ENCODE measurements at places on chromosomes 16 and 17. TPM values are rescaled to one million over a fixed set of nuclear protein-coding genes. Genes with fewer than 3 reads are reported as not detected.

DNA sequence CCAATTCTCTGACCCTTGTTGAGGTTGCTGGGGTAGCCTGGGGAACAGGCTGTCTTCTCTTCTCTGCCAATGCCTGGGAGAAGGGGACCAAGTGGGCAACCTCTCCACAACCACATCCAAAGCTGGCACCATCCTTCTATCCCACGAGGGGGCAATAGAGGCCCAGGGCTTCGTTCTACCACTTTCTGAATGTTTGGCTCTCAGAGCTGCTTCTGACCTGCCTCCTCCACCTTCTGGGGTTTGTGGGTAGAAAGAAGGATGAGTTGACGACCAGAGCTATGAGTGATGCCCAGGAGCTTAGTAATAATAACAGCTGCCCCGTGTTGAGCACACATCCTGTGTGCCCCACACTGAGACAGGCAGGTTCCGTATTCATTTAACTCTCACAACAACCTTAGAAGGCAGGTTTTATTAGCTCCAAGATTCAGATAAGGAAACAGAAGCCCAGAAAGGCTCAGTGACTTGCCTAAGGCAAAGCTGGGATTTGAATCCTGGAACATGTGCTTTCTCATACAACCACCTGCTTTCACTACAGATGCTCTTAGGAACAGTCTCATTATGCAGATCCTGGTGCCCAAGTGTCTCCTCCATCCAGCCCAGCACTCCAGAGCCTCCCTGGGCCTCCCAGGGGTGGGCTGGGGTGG, 11.1 kb downstream of the TSPOAP1 start:
- no peaks in the 10 kb centered on the region for H3K4me1 ChIP-seq
- no peak overlapping the region for H3K27ac ChIP-seq
- DNase-seq = peak; percentile 26
- H3K4me3 ChIP-seq = no peak overlapping the region
- H3K36me3 ChIP-seq = no peaks in the 10 kb centered on the region

- no peaks in the 10 kb centered on the region for H3K4me1 ChIP-seq
- no peak overlapping the region for H3K27ac ChIP-seq
- no peak overlapping the region for H3K4me3 ChIP-seq
Measured at GRCh38 chr17:58236394-58236793, 2.0 kb upstream of the LPO start.

- DNase-seq = no peak
- no peaks in the 10 kb centered on the region for H3K36me3 ChIP-seq
- no peaks in the 10 kb centered on the region for H3K27me3 ChIP-seq
- no peaks in the 10 kb centered on the region for H3K4me1 ChIP-seq
Measured at GRCh38 chr16:65842067-65842466, 524.4 kb upstream of the CDH5 start.

DNA sequence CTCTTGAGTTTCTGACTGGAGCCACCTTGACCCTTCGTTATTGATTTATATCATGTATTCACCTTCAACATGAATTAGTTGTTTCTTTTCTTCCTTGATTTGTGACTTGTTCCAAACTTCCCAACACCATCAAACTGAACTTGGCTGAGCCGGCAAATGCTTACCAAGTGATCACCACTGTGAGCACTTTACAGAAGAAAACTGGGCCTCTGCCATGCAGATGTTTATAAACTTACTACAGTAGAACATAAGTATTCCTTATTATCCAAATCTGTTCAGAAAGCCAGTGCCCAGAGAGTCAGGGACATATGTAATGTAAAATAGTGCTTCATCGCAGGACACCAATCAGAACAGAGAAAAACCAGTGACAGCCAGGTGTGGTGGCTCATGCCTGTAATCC, 19.9 kb downstream of the CMTM4 start:
- no peak overlapping the region for H3K4me3 ChIP-seq
- no peaks in the 10 kb centered on the region for H3K36me3 ChIP-seq
- no peaks in the 10 kb centered on the region for H3K4me1 ChIP-seq
- DNase-seq = no peak
- H3K27ac ChIP-seq = no peak overlapping the region

DNA sequence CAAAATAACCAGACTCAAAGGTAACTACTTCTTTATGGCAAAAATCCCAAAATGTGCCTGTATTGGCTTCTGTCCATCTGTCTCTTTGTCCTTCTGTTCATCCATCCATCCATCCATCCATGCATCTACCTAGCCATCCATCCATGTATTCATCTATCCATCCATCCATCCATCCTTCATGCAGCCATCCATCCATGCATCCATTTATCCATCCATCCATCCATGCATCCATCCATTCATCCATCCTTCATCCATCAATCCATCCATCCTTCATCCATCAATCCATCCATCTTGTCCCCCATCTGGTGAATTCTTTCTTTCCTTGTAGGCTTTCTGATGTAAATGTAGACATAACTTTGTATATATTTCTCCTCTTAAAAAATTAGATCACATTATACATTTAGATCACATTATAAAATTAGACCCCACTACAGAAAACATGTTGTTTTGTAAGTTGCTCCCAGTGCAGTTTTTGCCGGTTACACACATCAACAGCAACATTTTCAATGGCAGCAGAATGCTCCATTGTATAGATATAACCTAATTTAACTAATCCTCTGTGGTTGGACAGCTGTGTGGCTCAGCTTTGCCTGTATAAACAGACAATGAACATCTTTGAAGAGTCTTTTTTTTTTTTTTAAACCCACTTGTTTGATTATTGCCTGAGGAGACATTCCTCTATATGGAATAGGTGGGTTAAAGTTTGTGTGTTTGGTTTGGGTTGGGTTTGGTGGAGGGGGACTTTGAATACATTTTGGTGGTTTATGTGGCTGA, 72.0 kb downstream of the MSI2 start:
- H3K36me3 ChIP-seq = no peaks in the 10 kb centered on the region
- H3K4me3 ChIP-seq = no peak overlapping the region
- no peak overlapping the region for H3K27ac ChIP-seq
- no peak for DNase-seq
- no peaks in the 10 kb centered on the region for H3K4me1 ChIP-seq

DNA sequence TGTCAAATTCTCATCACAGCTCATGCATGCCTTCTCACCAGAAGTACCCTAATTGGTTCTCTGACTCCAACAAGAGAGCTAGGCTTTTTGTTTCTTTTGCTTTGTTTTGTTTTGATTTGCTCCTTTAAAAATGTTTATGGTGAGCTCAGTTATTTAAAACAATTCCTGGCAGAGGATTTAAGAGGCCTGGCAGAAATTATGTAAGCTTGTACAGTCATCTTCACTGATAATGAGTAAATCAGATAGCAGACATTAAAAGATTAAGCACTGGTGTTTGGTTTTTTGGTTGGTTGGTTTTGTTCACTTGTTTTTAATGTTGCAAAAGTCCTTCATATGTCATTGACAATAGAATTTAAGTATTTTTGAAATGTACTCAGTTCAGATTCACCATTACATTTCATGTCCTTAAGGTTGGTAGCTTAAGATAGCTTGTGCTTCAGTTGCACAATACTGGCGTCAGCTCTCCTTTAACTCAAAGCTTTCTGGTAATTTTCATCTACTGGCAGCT, 378.9 kb downstream of the CDH13 start:
- H3K27me3 ChIP-seq = no peaks in the 10 kb centered on the region
- no peaks in the 10 kb centered on the region for H3K36me3 ChIP-seq
- H3K4me1 ChIP-seq = peaks cover 36% of the 10 kb centered on the region
- H3K27ac ChIP-seq = no peak overlapping the region

- DNase-seq = no peak
- no peaks in the 10 kb centered on the region for H3K4me1 ChIP-seq
- H3K36me3 ChIP-seq = no peaks in the 10 kb centered on the region
- no peak overlapping the region for H3K27ac ChIP-seq
Measured at GRCh38 chr16:74731853-74732477, 31.3 kb upstream of the MLKL start.

GRCh38 chr16:30382111-30382881, at the start of gene SEPTIN1:
TSS of gene SEPTIN1 (minus strand) at chr16:30382561. CDS start at chr16:30382542, 19 bp downstream.
- H3K36me3 ChIP-seq = no peaks in the 10 kb centered on the region
- H3K27me3 ChIP-seq = no peaks in the 10 kb centered on the region
- no peak within 1 kb of the TSS for H3K4me3 ChIP-seq
- no peak within 1 kb of the TSS for H3K27ac ChIP-seq
- H3K4me1 ChIP-seq = peaks cover 9% of the 10 kb centered on the region
- no peak for DNase-seq

- no peak overlapping the region for H3K4me3 ChIP-seq
- no peaks in the 10 kb centered on the region for H3K36me3 ChIP-seq
Measured at GRCh38 chr17:7147772-7148171, 31.4 kb downstream of the ASGR1 start.

GRCh38 chr16:85104821-85105391, 7.4 kb downstream of the CIBAR2 start:
- no peak overlapping the region for H3K27ac ChIP-seq
- H3K4me3 ChIP-seq = no peak overlapping the region
- H3K27me3 ChIP-seq = no peaks in the 10 kb centered on the region
- no peaks in the 10 kb centered on the region for H3K4me1 ChIP-seq
- DNase-seq = no peak

- H3K27me3 ChIP-seq = no peaks in the 10 kb centered on the region
- no peaks in the 10 kb centered on the region for H3K4me1 ChIP-seq
- H3K4me3 ChIP-seq = no peak overlapping the region
- DNase-seq = no peak
- H3K27ac ChIP-seq = no peak overlapping the region
Measured at GRCh38 chr17:73895157-73895556, 250.9 kb upstream of the SDK2 start.

GRCh38 chr16:22786284-22786683, 27.7 kb upstream of the HS3ST2 start:
- no peak overlapping the region for H3K4me3 ChIP-seq
- DNase-seq = no peak
- no peak overlapping the region for H3K27ac ChIP-seq
- H3K36me3 ChIP-seq = no peaks in the 10 kb centered on the region

DNA sequence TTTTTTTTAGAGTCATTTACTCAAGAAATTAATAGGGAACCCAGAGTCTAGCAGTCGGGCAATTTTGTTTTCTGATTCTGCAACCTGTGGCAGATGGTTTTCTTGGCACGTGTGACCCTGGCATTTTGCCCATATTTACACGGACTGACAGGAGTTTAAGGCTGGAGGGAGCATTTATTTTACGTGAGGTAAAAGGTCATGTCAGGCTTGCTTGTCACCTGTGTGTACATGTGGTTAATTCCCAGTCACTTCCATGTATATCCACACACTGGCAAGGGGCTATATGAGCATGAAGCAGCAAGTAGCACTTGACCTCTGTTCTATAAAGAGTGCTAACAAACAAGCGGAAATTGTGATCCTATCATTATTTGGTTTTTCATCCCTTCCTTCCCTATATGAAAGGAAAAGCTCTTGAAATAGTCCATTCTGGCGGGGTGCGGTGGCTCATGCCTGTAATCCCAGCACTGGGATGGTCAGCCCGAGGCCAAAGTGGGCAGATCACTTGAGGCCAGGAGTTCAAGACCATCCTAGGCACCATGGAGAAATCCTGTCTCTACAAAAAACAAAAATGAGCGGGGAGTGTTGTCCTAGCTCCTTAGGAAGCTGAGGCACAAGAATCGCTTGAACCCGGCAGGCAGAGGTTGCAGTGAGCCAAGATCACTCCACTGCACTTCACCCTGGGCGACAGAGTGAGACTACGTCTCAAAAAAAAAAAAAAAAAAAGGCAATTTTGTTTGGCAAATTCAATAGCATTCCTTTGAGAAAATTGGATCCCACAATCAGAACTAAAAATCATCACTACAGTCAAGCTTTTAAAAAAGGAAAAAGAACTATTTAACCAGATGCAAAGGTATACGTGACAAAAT, 2.1 kb downstream of the SPAG9 start:
- no peak overlapping the region for H3K27ac ChIP-seq
- no peaks in the 10 kb centered on the region for H3K27me3 ChIP-seq
- peaks cover 31% of the 10 kb centered on the region for H3K4me1 ChIP-seq
- peak overlapping the region; percentile 81 for H3K4me3 ChIP-seq
- H3K36me3 ChIP-seq = no peaks in the 10 kb centered on the region

- no peaks in the 10 kb centered on the region for H3K36me3 ChIP-seq
- peak; percentile 15 for DNase-seq
- no peaks in the 10 kb centered on the region for H3K4me1 ChIP-seq
- H3K4me3 ChIP-seq = no peak overlapping the region
- H3K27ac ChIP-seq = no peak overlapping the region
Measured at GRCh38 chr16:4140652-4141051, 24.4 kb upstream of the ADCY9 start.

DNA sequence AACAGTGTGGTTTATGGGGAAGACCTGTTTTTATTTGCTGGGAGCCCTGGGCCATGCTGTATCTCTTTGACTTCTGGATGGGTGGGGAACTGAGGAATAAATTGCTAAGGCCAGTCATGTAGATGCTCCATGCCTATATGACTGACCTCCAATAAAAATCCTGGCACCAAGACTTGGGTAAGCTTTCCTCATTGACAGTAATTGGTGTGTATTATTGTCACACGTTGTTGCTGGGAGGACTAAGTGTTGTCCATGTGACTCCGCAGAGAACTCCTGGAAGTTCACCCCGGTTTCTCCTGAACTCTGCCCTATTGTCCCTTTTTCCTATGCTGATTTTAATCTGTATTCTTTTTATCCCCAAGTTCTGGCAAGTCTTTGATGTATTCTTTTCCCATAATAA, 33.4 kb upstream of the USP22 start:
- no peaks in the 10 kb centered on the region for H3K36me3 ChIP-seq
- H3K4me1 ChIP-seq = no peaks in the 10 kb centered on the region
- no peak overlapping the region for H3K4me3 ChIP-seq
- no peak for DNase-seq
- H3K27ac ChIP-seq = no peak overlapping the region

DNA sequence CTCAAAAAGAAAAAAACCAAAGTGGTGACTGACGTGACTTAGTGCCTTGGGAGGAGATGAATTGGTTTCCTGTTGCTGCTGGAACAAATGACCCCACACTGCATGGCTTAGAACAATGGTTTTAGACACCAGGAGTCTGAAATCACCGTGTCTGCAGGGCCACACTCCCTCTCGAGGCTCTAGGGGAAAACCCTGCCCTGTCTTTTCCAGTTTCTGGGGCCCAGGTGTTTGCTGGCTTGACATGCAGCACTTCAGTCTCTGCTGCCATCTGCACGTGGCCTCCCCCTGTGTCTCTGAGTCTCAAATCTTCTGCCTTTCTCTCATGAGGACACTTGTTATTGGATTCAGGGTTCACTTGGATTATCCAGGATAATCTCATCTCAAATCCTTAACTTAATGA, 323.8 kb upstream of the TNRC6C start:
- no peak overlapping the region for H3K27ac ChIP-seq
- no peak overlapping the region for H3K4me3 ChIP-seq
- peaks cover 2% of the 10 kb centered on the region for H3K27me3 ChIP-seq
- DNase-seq = peak; percentile 13
- H3K4me1 ChIP-seq = no peaks in the 10 kb centered on the region

Gene ZG16
- not detected for total RNA-seq

Gene HAS3
- 1.8 TPM for total RNA-seq

Gene PRSS21
- not detected for total RNA-seq

Gene HIGD1B
- not detected for total RNA-seq

Data from endothelial cell of umbilical vein (primary cell).